ENCODE measurements at places on chromosomes 11 and 22.

- DNase-seq = no peak
These were observed 87.6 kb upstream of the OR9Q1 start for GRCh38 chr11:57936050-57936418.

DNA sequence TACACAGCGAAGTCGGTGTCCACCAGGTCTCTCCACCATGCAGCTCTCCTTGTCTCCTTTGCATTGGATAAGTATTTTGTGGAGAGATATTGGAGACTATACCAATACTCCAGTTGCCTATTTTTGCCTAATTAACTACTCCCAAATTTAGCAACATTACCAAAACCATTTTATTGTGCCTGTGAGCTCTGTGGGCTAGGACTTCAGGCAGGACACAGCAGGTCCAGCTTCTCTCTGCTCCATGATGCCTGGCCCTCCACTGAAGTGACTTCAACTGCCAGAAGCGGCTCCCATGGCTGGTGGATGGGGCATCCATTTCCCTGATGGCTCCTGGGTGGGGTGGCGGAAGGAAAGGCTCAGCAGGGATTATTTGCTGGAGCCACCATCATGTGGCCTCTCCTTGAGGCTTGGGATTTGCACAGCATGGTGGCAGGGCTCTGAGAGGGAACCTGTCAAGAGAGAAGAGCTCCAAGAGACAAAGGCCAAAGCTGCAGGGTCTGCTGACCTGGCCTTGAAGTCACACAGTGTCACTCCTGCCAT, 36.9 kb upstream of the MAPK1 start:
- DNase-seq = no peak

DNA sequence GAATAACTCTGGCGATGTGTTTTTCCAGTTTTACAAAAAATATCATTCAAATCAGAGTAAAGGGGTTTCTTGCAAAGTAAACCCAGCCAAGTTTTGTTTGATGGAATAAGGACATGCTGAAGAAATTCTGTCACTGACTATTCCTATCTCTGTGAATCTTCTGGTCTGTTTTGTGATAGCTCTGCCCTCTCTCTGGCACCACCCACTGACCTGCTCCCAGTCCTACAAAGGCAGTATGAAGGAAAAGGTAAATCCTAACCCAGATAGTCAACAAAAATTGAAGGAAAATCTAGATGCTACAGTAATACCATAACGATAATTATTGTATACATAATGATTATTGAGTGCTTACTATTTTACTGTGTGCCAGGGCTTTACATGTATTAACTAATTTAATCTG, 76.3 kb upstream of the TP53AIP1 start:
- no peak for DNase-seq

GRCh38 chr11:130762638-130763037, 153.6 kb downstream of the SNX19 start:
- DNase-seq = no peak

- no peak for DNase-seq
These were observed 20.4 kb downstream of the OR56B4 start for GRCh38 chr11:6127881-6128280.
